Karpas-422 (cell line): ENCODE measurements at places on chromosomes 6 and 20. TPM values are rescaled to one million over a fixed set of nuclear protein-coding genes. Genes with fewer than 3 reads are reported as not detected.

DNA sequence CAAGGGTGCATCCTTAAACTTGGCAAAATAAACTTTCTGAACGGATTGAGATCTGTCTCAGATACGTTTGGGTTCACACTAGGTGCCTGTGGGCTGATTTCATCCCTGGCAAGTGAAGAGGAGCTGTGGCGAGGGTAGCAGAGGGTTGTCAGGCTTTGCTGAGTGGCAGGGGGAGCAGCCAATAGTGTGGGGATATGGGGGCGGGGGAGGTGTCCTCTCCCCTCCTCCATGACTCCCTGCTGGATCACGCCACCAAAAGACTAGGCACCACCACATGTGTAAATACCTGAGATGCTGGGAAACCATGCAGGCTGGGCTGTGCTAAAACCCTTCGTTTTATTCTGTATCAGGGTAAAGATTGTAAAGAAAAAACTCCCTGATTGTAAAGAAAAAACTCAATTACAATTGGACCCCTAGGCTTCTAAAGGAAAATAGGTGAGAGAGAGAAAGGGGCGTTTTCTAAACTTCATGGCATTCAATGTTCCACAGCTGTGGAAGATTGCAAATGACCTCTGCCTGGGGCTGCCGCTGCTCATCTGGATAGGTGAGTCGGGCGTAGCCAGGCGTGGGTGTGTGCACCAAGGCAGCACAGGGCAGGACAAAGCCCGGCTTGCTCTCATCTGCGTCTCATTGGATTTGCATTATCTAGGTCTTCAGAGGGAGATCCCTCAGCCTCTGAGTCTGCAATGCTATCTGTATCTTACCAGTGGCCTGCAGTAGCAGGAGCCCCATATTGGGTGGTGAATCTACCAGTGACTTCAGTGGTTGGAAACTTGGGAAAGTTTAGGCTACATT, 26.9 kb upstream of the ADTRP start:
- no peaks in the 10 kb centered on the region for H3K36me3 ChIP-seq
- no peak overlapping the region for H3K27ac ChIP-seq
- H3K27me3 ChIP-seq = no peaks in the 10 kb centered on the region

DNA sequence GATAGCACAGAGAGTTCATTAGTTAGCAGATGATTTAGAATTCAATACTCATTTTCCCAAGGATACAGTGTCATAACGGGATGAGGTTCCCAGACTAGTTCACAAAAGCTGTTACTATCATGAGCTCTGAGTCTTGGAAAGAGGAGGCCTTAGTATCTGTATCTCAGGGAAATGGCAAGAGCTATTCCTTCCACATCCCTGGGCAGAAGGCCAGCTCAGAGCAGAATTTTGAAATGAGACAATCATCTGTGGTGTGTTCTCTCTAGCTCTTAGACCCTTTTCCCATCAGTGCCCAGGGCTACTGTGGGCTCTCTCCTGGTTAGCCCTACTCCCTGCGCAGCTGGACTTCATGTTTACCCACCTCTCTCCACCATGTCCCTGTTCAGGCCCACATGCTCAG, 64.5 kb downstream of the JAG1 start:
- peaks cover 11% of the 10 kb centered on the region for H3K4me1 ChIP-seq
- DNase-seq = no peak
- no peaks in the 10 kb centered on the region for H3K27me3 ChIP-seq
- no peak overlapping the region for H3K27ac ChIP-seq
- H3K4me3 ChIP-seq = no peak overlapping the region

- H3K27ac ChIP-seq = no peak overlapping the region
- no peaks in the 10 kb centered on the region for H3K27me3 ChIP-seq
- H3K4me1 ChIP-seq = peaks cover 41% of the 10 kb centered on the region
- DNase-seq = no peak
- no peaks in the 10 kb centered on the region for H3K36me3 ChIP-seq
These were observed 28.1 kb downstream of the CITED2 start for GRCh38 chr6:139346392-139346791.

- H3K4me3 ChIP-seq = no peak overlapping the region
- peaks cover 49% of the 10 kb centered on the region for H3K4me1 ChIP-seq
- no peaks in the 10 kb centered on the region for H3K36me3 ChIP-seq
- no peaks in the 10 kb centered on the region for H3K27me3 ChIP-seq
These were observed 18.1 kb upstream of the SNRPB2 start for GRCh38 chr20:16711661-16712258.

CDSN gene
- not detected in 2 replicates for total RNA-seq

- no peak for DNase-seq
- no peaks in the 10 kb centered on the region for H3K36me3 ChIP-seq
- no peak overlapping the region for H3K4me3 ChIP-seq
- H3K27me3 ChIP-seq = no peaks in the 10 kb centered on the region
These were observed 30.0 kb upstream of the ZNF217 start for GRCh38 chr20:53623454-53624211.

DNA sequence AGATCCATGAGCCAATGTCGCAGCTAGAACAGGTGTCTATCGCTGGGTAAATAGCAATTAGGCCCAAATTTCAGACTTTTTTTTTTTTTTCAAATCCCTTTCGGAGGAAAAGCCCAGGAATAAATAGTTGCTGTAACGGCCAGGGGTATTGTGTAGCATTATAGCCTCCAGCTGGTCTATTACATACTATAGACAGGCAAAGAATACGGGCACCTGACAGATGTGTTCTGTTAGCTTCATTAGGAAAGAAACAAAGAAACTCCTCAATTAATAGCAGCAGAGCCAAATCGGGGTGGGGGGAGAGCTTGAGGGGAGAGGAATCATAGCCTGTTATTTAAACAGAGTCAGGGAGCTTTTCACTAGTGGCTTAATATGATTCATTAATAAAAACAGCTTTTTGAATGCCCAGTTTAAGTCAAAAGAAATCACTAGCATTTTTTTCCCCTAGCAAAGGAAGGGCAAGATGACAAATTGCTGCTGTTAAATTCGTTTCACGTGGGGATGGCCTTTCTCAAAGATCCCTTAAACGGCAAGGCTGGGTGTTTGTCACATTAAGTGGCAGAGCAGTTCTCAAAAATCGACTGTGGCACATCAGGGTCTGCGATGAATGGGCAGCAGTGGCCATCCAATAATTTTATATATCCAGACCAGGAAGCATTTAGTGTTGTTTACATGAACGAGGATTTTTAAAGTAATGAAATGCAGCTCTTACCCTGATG, 139.4 kb downstream of the ID4 start:
- no peak overlapping the region for H3K27ac ChIP-seq
- no peak for DNase-seq
- H3K36me3 ChIP-seq = no peaks in the 10 kb centered on the region
- H3K4me1 ChIP-seq = no peaks in the 10 kb centered on the region
- no peak overlapping the region for H3K4me3 ChIP-seq
- no peaks in the 10 kb centered on the region for H3K27me3 ChIP-seq

GRCh38 chr6:17169291-17169690, 67.4 kb downstream of the STMND1 start:
- no peaks in the 10 kb centered on the region for H3K27me3 ChIP-seq
- DNase-seq = no peak
- no peak overlapping the region for H3K27ac ChIP-seq
- H3K4me1 ChIP-seq = no peaks in the 10 kb centered on the region
- H3K4me3 ChIP-seq = no peak overlapping the region
- no peaks in the 10 kb centered on the region for H3K36me3 ChIP-seq

DNA sequence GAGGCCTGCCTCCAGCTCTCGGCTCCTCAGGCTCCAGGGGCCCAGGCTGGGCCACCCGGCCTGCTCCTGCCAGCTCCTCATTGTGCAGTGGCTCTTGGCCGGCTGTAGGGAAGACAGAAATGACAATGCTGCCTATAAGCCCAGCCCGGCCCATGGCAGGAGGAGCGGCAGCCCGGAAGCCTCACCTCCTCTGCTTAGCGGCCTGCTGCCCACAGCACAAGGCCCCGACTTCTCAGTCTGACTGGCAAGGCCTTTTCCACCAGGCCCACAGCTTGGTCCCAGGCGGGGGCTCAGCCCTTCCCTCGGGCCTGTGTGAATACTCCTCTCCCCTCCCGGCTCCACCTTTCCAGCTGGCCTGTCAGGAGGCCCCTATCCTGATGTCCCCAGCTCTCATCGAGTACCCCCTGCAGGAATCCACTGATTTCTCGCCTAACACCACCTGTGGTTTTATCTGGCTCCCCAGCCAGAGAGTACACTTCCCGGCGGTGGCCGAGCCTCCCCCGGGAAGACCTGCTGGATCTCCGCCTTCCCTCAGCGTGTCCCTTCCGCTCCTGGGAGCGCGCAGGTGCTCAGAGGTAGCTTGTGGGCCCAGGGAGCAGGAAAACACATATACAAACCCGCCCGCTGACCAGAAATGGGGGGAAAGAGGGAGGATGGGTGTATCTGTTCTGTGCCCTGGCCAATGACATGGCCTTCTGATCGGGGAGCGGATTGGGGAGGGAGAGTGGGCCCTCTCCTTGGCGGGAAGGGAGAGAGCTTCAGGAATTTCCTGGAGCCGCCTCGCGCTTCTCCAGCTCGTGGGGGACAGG, 963 bp downstream of the DDRGK1 start:
- H3K36me3 ChIP-seq = peaks cover 10% of the 10 kb centered on the region; the same call in 1 of the 2 replicates
- peak; percentile 68 for DNase-seq
- peak overlapping the region; percentile 97 for H3K4me3 ChIP-seq
- peak overlapping the region; percentile 72 for H3K27ac ChIP-seq

GRM4 gene
- not detected in 2 replicates for total RNA-seq

- no peak overlapping the region for H3K27ac ChIP-seq
- H3K36me3 ChIP-seq = no peaks in the 10 kb centered on the region
- no peaks in the 10 kb centered on the region for H3K27me3 ChIP-seq
- H3K4me3 ChIP-seq = no peak overlapping the region
- peaks cover 9% of the 10 kb centered on the region for H3K4me1 ChIP-seq
- no peak for DNase-seq
These were observed 1.9 kb upstream of the EBF4 start for GRCh38 chr20:2690718-2691117.

HSPA1B gene
- 78.6 and 143 TPM in 2 replicates for total RNA-seq

DNA sequence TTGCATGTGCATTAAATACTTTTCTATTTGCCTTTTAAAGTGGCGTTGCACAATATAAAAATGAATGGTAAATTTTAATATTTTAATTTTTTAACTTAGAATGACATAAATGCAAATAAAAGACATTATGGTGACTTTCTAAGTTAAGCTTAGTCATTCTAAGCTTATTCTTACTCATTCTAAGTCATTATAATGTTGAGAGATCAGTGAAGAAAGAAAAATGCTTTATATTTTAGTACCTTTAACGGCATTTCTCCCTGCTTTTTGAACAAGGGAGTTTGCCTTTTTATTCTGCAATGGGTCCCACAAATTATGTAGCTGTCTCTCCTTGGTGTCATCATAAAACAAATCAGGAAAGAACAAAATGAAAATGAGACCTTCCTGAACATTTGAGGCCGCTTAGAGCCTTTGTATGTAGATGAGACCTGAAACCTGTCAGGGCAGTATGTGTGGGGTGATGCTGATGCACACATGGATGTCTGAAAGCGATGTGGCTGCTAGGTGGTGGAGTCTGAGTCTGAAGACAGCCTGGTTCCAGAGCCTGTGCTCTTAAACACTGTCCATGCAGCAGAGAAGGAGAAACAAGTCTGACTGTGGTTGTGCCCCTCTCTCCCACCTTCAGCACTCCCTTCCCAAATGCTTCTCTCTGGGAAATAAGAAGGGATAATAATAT, 158.0 kb downstream of the PHF3 start:
- H3K4me3 ChIP-seq = no peak overlapping the region
- no peaks in the 10 kb centered on the region for H3K36me3 ChIP-seq
- no peak overlapping the region for H3K27ac ChIP-seq
- DNase-seq = no peak
- no peaks in the 10 kb centered on the region for H3K27me3 ChIP-seq

DNA sequence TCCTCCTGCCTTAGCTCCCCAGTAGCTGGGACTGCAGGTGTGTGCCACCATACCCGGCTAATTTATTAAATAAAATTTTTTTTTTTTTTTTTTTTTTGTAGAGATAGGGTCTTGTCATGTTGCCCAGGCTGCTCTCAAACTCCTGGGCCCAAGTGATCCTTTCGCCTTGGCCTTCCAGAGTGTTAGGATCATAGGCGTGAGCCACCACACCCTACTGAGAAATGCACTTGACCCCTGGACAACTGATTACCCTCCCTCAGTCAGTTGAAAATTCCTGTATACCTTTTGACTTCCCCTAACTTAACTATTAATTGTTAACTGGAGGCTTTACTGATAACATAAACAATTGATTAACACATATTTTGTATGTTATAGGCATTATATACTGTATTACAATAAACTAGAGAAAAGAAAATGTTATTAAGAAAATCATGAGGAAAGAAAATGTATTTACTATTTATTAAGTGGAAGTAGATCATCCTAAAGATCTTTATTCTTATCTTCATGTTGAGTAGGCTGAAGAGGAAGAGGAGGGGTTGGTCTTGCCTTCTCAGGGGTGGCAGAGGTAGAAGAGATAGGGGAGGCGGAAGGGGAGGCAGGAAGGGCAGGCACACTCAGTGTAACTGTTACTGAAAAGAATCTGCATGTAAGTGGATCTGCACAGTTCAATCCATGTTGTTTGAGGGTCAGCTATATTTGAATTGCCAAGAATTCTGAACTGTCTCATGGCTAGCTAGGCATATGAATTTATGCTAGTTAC, 104.3 kb downstream of the FARS2 start:
- H3K4me1 ChIP-seq = no peaks in the 10 kb centered on the region
- no peak overlapping the region for H3K4me3 ChIP-seq
- H3K36me3 ChIP-seq = no peaks in the 10 kb centered on the region
- no peak for DNase-seq
- no peaks in the 10 kb centered on the region for H3K27me3 ChIP-seq

GRCh38 chr6:36301085-36301658, 31.3 kb downstream of the PNPLA1 start:
- DNase-seq = no peak
- no peaks in the 10 kb centered on the region for H3K36me3 ChIP-seq
- H3K27me3 ChIP-seq = no peaks in the 10 kb centered on the region

- H3K4me3 ChIP-seq = no peak overlapping the region
- no peak for DNase-seq
- H3K27ac ChIP-seq = no peak overlapping the region; the same call in 1 of the 2 replicates
- no peaks in the 10 kb centered on the region for H3K36me3 ChIP-seq
- H3K4me1 ChIP-seq = peaks cover 24% of the 10 kb centered on the region
These were observed 117.0 kb downstream of the ANKRD60 start for GRCh38 chr20:58111310-58112016.

DNA sequence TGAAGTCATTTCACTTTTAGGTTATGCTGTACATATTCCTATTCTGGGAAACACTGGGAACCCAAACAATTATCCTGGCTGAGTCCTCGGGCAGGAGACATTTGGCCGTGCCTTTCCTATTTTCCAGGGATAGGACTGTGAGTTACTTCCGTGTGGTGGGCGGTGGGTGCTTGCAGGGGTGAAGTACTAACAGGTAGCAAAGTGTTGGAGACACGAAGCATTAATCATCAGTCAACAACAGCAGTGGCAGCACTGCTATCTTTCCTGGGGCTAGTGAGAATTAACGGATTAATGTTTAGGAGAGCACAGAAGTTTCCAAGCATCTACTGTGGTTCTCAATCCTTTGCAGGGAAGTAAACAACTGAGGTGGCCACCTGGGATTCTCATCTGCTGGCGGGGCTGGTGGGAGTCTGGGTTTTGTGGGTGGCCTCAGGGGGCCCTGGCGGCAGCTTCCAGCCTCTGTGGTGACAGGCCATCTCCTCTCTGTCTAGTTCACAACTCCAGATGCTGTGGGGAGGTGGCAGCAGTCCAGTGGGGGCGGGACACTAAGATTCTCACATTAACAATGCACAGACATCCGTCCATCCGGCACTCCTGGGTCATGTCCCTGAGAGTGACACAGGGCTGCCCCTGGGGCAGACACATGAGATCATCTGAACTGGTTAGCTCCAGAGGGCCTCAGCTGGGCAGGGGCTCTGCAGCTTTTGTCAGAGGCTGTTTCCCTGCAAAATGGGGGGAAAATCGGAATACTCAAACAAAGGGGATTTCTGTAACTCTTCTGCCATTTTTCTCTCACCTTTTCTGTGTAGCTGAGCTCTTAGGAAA, 90.9 kb downstream of the GJA10 start:
- no peak overlapping the region for H3K4me3 ChIP-seq
- no peaks in the 10 kb centered on the region for H3K4me1 ChIP-seq
- no peaks in the 10 kb centered on the region for H3K27me3 ChIP-seq
- DNase-seq = no peak

FOXF2 gene
- not detected in 2 replicates for total RNA-seq
